ENCODE measurements at places on chromosomes 2 and 18.

DNA sequence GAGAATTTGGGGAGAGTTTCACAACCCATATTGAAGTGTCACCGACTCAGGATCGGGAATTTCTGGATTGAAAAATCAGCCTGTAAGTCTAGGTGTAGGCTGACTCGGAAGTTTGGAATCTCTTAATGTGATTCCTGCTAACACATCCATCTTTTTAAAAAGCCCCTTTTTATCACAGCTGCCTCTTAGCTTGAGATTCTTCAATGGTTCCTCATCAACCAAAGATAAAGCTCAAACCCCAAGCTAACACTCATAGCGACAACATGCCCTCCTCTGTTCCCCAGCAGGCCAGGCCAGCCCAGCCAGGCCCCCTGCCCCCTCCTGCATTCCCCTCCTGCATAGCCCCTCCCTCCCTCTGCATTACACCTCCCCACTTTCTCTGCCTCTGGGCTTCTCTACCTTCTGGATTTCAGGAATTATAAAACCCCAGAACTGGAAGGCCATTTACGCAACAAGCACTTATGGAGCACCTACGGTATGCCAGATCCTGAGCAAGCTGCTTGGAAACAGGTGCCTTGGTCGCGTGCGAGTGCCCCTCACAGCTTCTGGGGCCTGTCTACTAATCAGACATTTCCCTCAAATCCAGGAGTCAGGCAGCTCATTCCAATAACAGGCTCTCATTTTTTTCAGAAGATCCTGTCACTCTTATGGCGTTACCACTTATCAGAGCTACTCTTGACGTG lies 63.4 kb downstream of the EMX1 start:
- DNase-seq = no peak

GRCh38 chr2:231503766-231504165 lies 26.5 kb downstream of the NMUR1 start:
- DNase-seq = no peak

- no peak for DNase-seq
Measured at GRCh38 chr2:128386066-128386465, 67.4 kb upstream of the HS6ST1 start.

DNA sequence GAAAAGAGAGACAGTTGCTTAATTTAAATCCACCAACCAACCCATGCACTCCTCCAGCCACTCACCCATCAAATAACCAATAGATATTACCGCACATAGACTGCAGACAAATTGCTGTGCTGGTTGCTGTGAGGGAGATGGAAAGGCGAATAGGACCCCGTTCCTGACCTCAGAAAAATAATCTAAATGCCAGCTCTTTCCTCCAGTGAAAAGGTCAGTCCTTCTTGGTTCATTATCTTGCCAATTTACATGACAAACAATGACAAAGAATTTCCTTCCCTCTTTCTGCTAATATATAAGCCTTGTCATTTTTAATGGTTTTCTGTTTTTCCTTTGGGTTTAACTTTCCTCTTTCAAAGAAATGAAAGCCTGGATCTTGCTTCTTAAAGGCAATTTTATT lies 61.6 kb downstream of the MEP1B start:
- no peak for DNase-seq

GRCh38 chr2:74010087-74010541 lies 25.4 kb downstream of the TET3 start:
- DNase-seq = no peak

DNA sequence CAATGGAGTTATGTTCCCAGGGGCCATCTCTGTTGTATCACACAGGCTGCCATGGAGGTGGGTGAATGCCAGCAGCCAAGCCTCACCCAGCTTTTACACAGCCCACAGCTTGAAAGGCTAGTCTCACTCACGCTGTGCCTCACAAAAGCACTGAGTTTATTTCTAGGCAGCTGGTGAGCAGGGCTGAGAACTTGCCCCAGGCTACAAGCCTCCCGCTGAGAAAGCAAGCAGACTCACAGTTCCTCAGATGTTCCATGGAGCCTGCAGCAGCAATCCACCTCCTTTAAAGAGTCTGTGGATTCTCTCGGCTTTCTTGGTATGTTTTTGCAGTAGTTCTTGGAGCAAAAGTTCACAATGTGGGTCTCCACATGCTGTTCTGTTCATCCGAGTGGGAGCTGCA lies 40.9 kb upstream of the ALKAL2 start:
- no peak for DNase-seq

DNA sequence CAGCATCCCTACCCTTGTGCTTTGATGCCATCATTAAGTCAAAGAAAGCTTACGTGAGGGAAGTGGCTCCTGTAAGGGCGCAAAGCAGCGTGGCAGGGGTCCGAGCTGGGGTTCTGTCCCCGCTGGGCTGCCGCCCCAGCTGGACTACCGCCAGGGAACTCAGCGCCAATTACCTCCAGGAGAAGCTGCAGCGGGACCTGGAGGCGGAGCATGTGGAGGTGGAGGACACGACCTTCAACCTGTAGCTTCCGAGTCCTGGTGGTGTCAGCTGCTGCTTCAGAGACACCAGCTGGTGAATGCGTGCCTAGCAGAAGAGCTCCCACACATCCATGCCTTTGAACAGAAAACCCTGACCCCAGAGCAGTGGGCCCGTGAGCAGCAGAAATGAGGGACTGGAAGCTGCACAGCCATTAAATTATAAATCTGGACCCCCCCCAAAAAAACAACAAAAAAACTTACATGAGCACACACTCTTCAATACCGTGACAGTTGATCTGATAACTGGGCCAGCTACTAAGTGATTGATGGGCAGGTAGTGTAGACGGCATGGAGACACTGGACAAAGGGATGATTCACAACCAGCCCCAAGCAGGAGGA lies 20.1 kb upstream of the YES1 start:
- DNase-seq = no peak

DNA sequence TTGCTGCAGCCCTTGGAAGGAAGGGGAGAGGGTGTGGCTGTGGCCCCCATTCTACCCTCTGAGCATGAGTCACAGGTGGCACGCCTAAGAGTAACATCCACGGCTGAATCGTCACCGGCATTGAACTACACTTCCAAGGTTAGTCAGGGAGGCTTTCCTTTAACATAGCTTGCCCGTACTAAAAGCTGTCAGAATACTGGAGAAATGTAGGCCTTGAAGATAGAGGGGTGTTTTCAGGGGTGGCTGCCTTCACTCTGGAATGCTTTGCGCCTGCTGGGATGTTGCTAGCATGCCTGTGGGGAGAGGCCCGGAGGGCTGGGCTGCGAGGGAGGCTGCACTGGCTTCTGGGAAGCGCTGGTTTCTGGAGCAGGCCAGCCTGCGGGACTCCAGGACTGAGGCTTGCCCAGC lies 333.7 kb downstream of the AGAP1 start:
- no peak for DNase-seq

GRCh38 chr18:3051718-3052410 lies 38.9 kb upstream of the LPIN2 start:
- DNase-seq = no peak

DNA sequence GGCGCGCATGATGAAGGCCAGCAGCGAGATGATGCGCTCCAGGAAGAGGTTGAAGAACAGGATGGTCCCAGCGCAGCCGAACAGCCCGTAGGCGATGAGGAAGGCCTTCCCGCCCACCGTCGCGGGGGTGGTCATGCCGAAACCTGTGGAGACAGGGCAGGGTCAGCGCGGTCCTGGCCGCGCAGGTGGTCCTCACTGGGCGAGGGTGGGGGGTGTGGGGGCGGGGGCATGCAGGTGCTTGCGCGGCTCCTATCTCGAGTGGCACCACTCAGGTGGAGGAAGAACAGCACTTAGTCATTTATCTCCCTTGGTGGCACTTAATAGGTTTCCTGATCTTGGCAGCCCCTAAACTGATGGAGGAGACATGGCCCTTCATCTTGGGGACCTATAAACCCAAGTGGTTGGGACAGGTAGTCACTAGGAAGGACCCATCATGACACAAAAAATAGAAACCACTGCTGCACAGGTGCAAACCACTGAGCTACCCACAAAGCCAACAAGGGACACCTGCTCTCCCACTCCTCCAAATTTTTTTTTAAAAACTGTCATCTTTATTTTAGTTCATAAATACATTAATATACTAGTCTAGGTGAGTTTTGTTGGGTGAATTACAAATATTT lies 118.8 kb downstream of the MSH2 start:
- no peak for DNase-seq

GRCh38 chr2:199446996-199447576 lies 10.7 kb downstream of the SATB2 start:
- DNase-seq = no peak

DNA sequence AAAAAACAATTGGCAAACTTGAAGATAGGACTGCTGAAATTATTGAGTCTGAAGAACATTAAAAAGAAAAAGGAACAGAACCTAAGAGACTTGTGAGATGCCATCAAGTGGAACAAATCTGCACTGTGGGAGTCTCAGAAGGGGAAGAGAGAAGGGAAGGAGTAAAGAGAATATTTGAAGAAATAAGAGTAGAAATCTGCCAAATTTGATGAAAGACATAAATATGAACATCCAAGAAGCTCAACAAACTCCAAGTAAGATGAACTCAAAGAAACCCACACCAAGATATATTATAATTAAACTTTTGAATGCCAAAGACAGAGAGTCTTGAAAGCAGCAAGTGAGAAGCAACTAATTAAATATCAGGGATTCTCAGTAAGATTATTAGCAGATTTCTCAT lies 102.7 kb downstream of the ZNF519 start:
- no peak for DNase-seq
